ENCODE measurements at places on chromosomes 6 and 20.

- DNase-seq, result no peak
These were observed 81.2 kb downstream of the SLC23A2 start for GRCh38 chr20:4920131-4920530.

- DNase-seq, result no peak
These were observed 51.1 kb downstream of the ENPP1 start for GRCh38 chr6:131858765-131859415.

- no peak for DNase-seq
These were observed 266.6 kb downstream of the COL12A1 start for GRCh38 chr6:74939151-74939708.

DNA sequence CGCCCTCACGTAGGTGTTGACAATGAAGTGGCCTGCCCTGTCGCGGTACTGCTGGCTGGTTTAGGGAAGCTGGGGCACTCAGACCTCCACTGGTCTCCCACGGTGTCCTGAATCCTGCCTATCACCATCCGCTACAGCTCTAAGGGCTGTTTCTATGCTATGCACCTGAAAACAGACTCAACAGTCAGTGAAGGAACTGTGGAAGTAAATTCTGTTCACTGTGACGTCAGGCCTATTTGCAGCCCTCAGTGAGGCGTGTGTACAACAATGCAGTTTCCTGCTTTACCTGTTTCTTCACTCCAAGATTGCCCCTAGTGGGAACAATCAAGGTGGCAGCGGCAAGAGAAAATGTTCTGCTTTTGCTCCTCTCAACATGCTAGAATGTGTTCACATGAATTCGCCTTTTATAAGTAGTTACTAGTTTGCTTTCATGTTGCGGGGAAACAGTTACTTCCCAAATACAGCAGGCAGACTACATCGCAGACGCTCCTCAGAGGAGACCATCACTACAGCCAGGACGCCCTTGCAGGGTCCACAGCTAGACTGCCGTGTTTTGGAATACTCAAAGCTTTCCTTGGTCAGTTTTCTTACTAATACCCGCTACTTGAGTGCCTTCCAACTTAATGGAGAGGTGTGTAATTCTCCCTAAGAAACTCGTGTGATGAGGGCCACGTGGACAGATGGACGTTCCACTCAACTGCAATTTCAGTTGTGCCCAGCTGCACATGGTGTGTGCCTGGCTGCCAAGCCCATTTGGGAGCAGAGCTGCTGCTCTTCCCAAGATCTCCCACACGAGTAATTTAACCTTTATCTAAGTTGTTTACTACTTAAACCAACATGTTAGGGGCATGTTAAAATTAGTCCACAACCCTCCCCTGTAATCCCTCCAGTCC lies 25.4 kb downstream of the DIDO1 start:
- DNase-seq, result peak; percentile 61

- no peak for DNase-seq
These were observed 72.7 kb downstream of the TRAM2 start for GRCh38 chr6:52503851-52504781.

DNA sequence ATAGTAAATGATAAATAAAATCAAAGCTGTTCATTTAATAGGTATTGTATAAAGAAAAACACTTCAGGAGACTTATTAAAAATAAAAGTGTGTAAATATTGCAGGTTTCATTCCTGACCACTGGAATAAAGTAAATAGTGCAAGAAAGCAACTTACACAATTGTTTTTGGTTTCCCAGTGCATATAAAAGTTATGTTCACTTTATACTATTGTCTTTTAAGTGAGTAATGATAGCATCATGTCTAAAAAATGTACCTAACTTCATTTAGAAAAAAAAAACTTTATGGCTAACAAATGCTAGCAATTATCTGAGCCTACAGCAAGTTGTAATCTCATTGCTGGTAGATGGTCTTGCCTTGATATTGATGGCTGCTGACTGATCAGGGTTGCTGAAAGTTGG lies 726.6 kb upstream of the POU3F2 start:
- DNase-seq, result no peak
